HuH-7 (cell line): ENCODE measurements at places on chromosomes 5 and 9.
A peak's percentile ranks its signal among the peaks of the same experiment; 100 is the strongest.

DNA sequence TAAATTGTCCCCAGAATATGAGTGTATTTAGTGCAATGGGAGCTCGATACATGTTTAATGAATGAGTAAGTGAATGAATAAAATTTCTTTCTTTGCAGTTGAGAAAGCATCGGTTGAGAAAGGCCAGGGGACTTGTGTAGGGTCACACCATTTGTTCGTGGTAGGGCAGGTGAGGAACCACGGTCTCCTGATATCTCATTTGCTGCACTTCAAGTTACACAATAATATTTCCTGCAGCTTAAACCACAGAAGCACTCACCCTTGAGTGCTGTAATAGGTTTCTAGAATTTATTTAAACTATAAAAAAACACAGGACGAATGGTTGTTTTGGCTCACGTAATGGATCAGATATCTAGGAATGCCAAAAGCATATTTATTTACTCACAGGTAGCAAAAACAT is 429.8 kb downstream of the SPATA31D1 start:
- no peak for DNase-seq

DNA sequence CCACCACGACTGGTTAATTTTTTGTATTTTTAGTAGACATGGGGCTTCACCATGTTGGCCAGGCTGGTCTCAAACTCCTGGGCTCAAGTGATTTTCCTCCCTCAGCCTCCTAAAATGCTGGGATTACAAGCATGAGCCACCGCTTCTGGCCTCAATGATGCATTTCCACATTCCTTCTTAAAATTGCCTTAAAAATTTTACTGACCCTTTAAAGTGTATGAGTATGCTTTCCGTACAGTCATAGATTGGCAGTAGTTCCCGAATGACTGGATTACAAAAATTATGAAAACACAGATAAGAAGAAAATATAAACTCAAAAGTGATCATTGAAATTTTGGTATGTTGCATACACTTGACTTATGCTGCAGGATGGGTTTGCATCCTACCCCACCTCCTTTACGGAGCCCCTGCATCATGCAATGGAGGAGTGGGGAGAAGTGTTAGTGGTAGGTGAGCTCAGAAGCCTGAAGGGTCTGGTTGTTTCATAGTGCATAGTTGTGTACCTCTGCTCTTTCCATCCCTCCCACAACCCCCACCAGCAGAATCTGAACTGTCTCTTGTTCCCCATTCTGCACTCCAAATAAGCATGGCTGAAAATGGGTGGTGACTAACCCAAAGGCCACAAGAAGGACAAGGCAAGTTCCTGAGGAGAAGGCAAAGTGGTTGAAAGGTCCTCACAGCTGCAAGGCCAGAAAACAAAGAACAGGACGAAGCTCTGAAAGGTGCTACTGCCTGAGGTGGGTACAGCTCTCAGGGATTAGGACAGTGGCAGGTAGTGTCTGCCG is 26.8 kb downstream of the ANKRD55 start:
- DNase-seq, result no peak

DNA sequence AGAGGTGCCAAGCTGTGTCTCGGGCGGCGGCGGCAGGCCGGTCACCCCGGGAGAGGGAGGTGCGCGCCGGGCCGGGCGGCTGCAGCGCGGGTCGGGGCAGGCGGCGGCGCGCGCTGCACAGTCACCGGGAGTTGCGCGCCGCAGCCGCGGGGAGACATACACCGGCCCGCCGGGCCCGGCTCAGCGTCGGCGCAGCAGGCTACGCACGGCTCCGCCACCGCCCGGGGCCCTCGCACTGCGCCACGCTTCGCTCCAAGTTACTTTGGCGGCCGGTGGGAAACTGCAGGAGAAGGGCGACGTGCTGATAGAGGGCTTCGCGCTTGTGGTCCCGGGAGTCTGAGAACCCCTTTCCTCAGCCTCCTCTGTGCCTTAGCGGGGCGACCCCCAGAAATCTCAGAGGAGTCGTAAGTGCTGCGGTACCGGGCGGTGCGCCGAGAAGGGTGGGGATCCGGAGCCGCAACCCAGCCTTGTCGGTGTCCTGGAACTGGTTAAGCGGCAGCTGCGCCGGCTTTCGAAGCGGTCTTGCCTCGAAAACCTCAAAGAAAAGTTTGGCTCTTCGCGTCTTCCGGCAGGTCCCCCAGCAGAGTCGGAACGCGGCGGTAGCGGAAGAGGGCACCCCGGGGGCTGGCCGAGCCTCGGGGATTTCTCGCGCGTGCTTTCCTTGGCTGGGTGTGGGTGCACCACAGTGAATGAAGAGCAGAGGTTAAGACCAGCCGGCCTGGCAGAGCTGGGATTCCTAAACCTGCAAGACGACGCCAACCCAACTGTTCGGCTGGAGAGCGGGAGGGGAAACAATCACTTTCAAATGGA is at the start of gene EFNA5:
Gene EFNA5 (minus strand): TSS at position 6 of the 810 bp plus-strand sequence.
- DNase-seq, result no peak

DNA sequence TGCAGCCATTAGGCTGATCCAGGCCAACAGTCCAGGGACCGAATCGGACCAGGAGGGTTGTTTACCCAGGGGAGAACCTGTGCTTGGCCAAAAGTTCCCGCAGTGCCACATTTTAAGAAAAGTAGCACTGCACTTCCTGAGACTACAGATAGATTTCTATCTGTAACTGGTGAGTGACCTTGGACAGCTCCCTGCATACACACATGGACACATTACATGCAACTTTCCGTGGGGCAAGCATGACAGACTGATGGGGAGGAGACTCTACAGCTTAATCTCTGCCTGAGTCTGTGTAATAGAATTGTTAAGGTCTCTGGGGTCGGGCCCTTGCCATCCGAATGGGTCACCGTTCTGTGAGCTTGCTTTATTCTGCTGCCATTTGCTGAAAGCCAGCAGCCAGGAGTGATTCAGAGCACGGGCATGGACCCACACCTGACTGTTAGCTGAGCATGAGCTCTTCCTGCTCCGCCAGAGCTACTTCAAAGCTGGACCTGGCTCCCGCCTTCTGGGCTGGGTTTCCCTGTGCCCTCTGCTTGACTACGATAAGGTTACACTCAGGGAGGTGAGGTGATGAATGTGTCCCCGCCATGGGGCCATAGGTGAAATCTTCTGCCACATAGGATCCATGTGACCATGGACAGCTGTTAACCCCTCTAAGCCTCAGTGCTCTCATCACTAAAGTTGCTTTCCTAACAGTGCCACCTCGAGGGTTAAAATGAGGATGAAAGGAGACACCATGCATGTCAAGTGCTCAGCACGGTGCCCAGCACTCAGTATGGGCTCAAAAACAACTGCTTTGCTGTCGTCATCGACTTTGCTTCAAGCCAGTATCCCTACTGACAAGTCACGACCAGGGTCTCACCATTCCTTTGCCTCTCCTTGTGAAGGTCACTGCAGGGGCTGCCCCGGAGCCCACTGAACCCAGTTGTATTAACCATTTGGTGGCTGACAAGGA is 200.0 kb downstream of the MELK start:
- peak; percentile 41 for DNase-seq

DNA sequence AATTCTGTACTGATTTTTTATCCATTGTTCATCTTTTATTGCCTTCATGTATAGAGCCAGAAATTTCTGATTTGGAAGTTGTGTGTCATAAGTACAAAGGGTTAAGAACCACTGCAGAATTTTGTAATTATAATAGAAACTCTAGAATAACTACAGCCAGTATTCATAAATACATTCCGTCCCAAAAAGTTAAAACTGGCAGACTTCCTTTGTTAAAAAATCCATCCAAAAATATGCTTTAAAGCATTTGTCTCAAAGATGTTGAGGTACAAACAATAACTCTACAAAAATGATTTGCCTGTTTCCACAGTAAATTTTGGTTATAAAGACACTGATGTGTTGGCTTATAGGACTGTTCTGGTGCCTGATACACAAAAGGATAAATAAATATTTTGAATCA is 436.6 kb downstream of the DTWD2 start:
- no peak for DNase-seq

GRCh38 chr5:172413601-172414171 is 40.6 kb downstream of the SH3PXD2B start:
- no peak for DNase-seq

DNA sequence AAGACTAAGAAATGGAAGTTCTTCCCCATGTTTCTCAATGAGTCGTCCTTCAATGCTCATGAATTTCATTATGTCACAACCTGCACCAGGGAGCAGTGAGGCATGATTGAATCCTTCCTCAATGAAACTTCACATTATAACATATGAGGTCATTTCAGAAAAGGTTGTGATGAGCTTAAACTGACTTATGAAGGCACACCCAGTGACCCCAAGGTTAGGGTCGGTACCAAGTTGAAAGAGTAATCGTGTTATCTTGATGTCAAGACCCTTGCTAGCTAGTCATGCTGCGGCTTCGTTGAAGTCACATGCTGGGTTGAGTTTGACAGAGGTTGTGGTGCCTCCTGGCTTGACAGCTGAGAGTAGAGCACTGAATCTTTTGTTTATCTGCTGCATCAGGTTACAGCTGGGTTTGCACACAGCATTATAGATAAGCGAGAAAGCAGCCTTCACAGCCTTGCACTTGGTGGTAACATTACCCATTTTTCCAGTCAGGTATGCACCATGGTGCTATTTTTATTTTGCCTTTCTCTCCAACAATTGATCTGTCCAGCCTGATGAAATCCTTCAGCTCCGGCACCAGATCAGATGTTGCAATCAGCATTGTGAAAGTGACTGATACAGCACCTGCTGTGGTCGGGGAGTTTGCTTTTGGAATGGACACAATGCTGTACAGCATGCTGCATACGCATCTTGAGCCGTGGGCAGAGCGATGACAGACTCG is 133.2 kb downstream of the ERCC6L2 start:
- DNase-seq, result peak; percentile 61

- no peak for DNase-seq
Observed at GRCh38 chr9:88421348-88421747, 33.1 kb downstream of the SPIN1 start.

DNA sequence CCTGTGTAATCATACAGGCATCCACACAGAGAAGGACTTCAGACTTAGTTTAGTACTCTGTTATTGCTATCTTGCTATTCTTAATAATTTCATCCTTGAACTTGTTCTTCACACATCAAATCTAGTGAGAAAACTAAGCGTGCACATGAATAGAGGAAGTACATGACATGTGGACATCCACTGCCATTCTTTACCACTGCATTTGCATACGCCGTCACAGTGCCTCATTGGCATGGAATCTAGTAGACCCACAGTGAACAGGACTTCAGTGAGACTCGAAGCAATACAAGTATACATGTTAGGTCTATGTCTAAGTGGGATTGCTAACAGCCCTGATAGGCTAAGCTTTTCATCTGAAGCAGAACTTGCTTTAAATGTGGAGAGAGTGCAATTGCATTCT is 592.1 kb downstream of the TLE4 start:
- DNase-seq, result no peak

- DNase-seq, result no peak
Observed at GRCh38 chr9:126793686-126794417, 11.0 kb upstream of the ZBTB43 start.

- no peak for DNase-seq
Observed at GRCh38 chr5:147482706-147483180, 27.1 kb downstream of the DPYSL3 start.

GRCh38 chr9:137305798-137306065 is 3.7 kb upstream of the NRARP start:
- no peak for DNase-seq

- no peak for DNase-seq
Observed at GRCh38 chr9:121194730-121195129, 6.9 kb downstream of the RAB14 start.
